Osteoblast (primary cell): ENCODE measurements at places on chromosomes 11 and 22. TPM values are rescaled to one million over a fixed set of nuclear protein-coding genes. Genes with fewer than 3 reads are reported as not detected.

DNA sequence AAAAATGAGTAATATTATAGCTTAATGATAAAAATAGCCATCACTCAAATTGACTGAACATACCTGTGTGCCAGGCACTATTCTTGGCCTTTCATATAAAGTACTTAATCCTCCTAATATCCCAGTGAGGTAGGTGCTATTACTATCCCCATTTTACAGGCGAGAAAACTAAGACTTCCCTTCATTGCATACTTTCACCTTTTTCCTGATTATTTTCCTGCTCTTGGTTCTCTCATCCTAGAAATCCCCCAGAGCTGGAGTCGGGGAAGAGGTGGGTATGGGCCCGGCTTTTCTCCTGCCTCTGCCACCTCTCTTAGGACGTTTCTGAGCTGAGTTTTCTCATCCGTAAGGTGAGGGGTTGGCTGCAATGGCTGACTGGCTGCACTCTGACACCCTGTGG is 2.2 kb downstream of the NPTXR start:
- peaks cover 46% of the 10 kb centered on the region for H3K27me3 ChIP-seq
- no peaks in the 10 kb centered on the region for H3K36me3 ChIP-seq

- H3K4me3 ChIP-seq = peak overlapping the region; percentile 63
- H3K27ac ChIP-seq = no peak overlapping the region
- H3K36me3 ChIP-seq = no peaks in the 10 kb centered on the region
- peaks cover 32% of the 10 kb centered on the region for H3K27me3 ChIP-seq
Observed at GRCh38 chr11:1873048-1873812, 18.5 kb downstream of the PRR33 start.

- H3K36me3 ChIP-seq = peaks cover 5% of the 10 kb centered on the region
- H3K4me3 ChIP-seq = no peak overlapping the region
- DNase-seq = peak; percentile 63
- no peak overlapping the region for H3K27ac ChIP-seq
- no peaks in the 10 kb centered on the region for H3K27me3 ChIP-seq
- peaks cover 34% of the 10 kb centered on the region for H3K4me1 ChIP-seq
Observed at GRCh38 chr11:9529334-9529650, 44.2 kb upstream of the WEE1 start.

GRCh38 chr11:111718859-111719258 is 47.3 kb downstream of the PPP2R1B start:
- H3K36me3 ChIP-seq = peaks cover 41% of the 10 kb centered on the region
- H3K4me1 ChIP-seq = peaks cover 20% of the 10 kb centered on the region
- no peak for DNase-seq
- H3K27ac ChIP-seq = peak overlapping the region; percentile 46

DNA sequence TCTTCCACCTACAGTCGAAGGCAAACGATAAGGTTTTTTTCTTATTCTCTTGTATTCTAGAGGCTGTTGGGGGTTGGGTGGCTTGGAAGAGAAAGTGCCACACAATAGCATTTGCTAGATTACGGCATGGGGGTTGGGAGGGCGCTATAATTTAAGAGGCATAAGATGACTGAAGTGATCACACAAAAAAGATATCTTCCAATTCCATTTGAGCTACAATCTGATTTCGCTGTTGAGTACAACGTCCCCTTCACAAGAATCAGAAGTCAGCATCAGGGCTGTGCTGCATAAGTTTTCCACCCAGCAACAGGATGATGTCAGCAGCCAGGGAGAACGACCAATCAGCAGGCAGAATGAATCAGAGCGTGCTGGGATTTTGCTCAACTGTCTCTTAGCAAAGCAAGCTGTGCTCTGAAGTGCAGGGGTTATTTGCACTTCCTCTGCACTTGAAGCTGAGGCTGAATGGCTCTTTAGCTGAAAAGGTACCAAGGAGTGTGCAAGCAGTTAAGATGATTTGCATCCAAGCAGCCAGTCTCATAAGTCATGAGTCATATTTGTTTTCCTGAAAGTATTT is 23.2 kb upstream of the SESN3 start:
- H3K27me3 ChIP-seq = peaks cover 3% of the 10 kb centered on the region
- no peaks in the 10 kb centered on the region for H3K36me3 ChIP-seq
- H3K4me3 ChIP-seq = peak overlapping the region; percentile 70
- DNase-seq = peak; percentile 79

DNA sequence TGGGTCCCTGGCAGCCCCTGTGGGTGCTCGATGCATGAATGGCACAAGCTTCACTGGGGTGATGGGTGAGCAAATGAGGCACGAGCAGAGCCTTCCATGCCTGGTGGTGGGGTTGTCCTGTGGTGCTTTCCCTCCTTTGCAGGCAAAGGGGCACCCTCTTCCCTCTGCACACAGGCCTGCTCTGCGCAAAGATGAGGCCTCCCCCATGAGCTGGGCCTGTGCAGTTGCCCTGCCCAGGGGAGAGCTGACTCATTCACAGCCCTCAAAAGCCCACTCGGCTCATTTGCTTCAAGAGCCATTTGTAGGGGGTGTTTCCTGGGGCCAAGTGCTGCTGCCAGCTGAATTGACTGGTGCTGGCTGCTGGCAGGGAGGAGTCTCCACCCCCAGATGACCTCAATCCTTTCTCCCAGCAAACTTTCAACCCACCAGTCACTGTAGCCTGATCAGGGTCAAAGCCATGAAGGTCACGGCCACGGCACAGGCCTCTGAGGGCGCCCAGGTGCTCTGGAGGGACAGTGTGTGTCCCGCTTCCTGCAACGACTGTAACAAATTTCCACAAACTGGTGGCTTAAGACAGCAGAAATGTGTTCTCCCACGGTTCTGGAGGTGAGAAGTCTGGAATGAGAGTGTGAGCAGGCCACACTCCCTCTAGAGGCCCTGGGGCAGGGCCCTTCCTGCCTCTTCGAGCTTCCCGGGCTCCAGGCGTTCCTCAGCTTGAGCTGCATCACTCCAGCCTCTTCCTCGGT is 48.8 kb upstream of the ANO1 start:
- no peak overlapping the region for H3K27ac ChIP-seq
- no peaks in the 10 kb centered on the region for H3K4me1 ChIP-seq
- peaks cover 9% of the 10 kb centered on the region for H3K27me3 ChIP-seq

- no peak overlapping the region for H3K4me3 ChIP-seq
- H3K27ac ChIP-seq = no peak overlapping the region
- no peaks in the 10 kb centered on the region for H3K36me3 ChIP-seq
- H3K27me3 ChIP-seq = no peaks in the 10 kb centered on the region
- DNase-seq = no peak
- peaks cover 9% of the 10 kb centered on the region for H3K4me1 ChIP-seq
Observed at GRCh38 chr22:25672289-25673084, 69.5 kb upstream of the MYO18B start.

DNA sequence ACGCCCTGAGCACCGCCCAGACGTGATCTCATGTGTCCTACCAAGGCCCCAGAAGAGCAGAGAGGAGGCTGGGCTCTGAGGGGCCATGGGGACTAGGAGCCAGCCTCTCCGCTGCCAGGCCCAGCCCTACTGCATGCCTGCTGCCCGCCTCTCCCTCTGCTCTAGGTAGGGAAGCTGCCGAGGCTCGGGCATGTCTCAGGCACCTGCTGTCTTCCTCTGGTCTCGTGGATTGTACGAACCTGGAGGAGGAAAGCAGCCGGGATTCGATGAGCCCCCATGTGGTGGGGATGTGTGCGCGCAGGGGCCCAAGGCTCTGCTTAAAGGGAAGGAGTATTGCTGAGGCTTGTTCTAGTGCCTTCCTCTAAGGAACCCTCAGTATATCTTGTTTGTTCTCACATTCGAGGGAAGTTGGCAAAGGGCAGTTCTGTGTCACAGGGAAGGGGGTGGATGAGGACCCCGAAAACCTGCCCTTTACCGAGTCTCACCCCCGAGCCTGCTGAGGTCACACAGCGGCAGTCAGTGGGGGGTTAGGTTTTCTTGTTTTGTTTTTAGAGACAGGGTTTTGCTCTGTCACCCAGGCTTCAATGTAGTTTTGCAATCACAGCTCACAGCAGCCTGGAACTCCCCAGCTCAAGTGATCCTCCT is 21.2 kb downstream of the DAGLA start:
- no peaks in the 10 kb centered on the region for H3K36me3 ChIP-seq
- no peaks in the 10 kb centered on the region for H3K27me3 ChIP-seq
- H3K27ac ChIP-seq = no peak overlapping the region
- no peak overlapping the region for H3K4me3 ChIP-seq

- no peaks in the 10 kb centered on the region for H3K36me3 ChIP-seq
- peaks cover 20% of the 10 kb centered on the region for H3K27me3 ChIP-seq
- DNase-seq = peak; percentile 85
- no peak overlapping the region for H3K27ac ChIP-seq
Observed at GRCh38 chr22:46539169-46539568, 1.7 kb upstream of the CELSR1 start.

- H3K27ac ChIP-seq = no peak overlapping the region
- peaks cover 3% of the 10 kb centered on the region for H3K4me1 ChIP-seq
- no peaks in the 10 kb centered on the region for H3K27me3 ChIP-seq
- no peaks in the 10 kb centered on the region for H3K36me3 ChIP-seq
Observed at GRCh38 chr11:83723999-83724398, 437.8 kb upstream of the CCDC90B start.

DNA sequence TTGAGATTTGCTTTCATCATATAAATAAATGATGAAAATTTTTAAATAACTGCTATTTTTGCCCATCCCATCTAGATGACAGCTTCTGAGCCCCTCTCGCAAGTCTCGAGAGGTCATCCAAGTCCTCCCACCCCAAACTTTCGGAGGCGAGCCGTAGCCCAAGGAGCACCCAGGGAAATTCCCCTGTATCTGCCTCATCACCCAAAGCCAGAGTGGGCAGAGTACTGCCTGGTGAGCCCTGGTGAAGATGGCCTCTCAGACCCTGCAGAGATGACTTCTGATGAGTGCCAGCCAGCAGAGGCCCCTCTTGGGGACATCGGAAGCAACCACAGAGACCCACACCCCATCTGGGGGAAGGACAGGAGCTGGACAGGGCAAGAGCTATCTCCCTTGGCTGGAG is 83.9 kb upstream of the PARVA start:
- no peak overlapping the region for H3K27ac ChIP-seq
- peaks cover 3% of the 10 kb centered on the region for H3K36me3 ChIP-seq

- no peak for DNase-seq
- no peaks in the 10 kb centered on the region for H3K4me1 ChIP-seq
- H3K27me3 ChIP-seq = no peaks in the 10 kb centered on the region
- no peaks in the 10 kb centered on the region for H3K36me3 ChIP-seq
- no peak overlapping the region for H3K27ac ChIP-seq
Observed at GRCh38 chr11:116257092-116257491, 515.7 kb downstream of the BUD13 start.

- DNase-seq = no peak
- peaks cover 3% of the 10 kb centered on the region for H3K36me3 ChIP-seq
- no peaks in the 10 kb centered on the region for H3K27me3 ChIP-seq
- H3K4me1 ChIP-seq = no peaks in the 10 kb centered on the region
Observed at GRCh38 chr11:113849713-113850112, 25.7 kb downstream of the USP28 start.

Gene CDC42EP2
- 15.0 and 15.6 TPM in 2 replicates for total RNA-seq

Gene OR52B4
- not detected in 2 replicates for total RNA-seq

Gene FAM180B
- total RNA-seq = not detected in 2 replicates

Gene POU2AF2
- total RNA-seq = not detected in 2 replicates

Gene PRR33
- not detected in 2 replicates for total RNA-seq

Gene ATG2A
- 20.0 and 25.7 TPM in 2 replicates for total RNA-seq

Gene TPBGL
- not detected in 2 replicates for total RNA-seq

Gene FXYD2
- total RNA-seq = not detected in 2 replicates

Gene UBE2L3
- 40.2 and 40.4 TPM in 2 replicates for total RNA-seq

Gene LMO1
- not detected in 2 replicates for total RNA-seq

Gene TUB
- 19.2 and 23.5 TPM in 2 replicates for total RNA-seq

Gene RAB39A
- total RNA-seq = not detected in 2 replicates

Gene IGLL1
- not detected in 2 replicates for total RNA-seq
